ENCODE measurements at places on chromosomes 2 and 18.

GRCh38 chr18:63236921-63237846, 82.4 kb downstream of the BCL2 start:
- DNase-seq, result no peak

DNA sequence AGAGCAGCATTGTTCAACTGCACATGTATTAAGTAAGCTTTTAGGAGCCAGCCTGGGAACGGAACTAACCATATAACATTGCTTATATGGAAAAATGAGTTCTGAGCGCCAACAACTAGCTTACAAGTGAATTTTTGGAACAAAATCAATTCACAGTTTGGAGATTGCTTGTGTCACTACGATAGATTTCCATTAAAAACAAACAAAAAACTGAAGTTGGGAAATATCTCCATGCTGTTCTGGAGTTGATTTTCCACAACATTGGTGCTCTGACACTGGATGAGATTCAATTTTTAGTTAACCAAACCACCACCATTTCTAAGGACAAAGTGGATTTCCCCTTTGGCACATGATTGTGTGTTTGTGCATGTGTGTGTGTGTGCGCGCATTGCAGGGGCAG, 56.9 kb upstream of the ZNF397 start:
- no peak for DNase-seq

GRCh38 chr2:43221124-43221762, 5.2 kb downstream of the ZFP36L2 start:
- DNase-seq, result no peak

DNA sequence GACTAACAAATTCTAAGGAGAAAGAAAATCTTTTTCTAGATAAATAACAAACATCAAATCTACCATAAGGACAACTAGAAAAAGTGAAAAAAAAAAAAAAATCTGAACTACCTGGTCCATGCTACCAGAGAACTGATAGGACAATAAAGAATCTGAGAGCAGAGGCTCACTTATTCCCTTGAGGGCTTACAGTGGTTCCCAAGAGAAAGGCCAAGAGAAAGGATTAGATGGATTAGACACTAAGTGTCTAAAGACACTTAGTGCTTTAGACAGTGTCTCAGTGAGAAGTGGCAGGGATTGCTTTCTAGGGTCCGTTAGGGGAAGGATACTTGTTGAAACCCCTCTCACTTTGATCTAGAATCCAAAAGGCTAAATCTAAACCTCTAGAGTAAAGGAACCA, 78.2 kb downstream of the COA5 start:
- no peak for DNase-seq

DNA sequence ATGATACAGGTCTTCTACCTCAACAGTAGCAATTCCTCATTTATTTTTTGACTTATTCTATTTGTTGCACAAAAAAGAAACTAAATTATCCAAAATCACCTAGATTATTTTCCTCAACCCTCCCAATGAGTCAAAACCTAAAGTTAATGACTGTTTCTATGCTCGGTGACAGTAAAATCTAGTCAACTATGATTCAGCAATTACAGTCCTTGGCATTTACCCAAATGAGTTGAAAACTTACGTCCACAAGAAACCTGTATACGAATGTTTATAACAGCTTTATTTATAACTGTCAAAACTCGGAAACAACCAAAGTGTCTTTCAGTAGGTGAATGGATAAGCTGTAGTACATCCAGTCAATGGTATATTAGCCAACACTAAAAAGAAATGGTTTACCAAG, 439.3 kb downstream of the CBLN2 start:
- DNase-seq, result no peak

DNA sequence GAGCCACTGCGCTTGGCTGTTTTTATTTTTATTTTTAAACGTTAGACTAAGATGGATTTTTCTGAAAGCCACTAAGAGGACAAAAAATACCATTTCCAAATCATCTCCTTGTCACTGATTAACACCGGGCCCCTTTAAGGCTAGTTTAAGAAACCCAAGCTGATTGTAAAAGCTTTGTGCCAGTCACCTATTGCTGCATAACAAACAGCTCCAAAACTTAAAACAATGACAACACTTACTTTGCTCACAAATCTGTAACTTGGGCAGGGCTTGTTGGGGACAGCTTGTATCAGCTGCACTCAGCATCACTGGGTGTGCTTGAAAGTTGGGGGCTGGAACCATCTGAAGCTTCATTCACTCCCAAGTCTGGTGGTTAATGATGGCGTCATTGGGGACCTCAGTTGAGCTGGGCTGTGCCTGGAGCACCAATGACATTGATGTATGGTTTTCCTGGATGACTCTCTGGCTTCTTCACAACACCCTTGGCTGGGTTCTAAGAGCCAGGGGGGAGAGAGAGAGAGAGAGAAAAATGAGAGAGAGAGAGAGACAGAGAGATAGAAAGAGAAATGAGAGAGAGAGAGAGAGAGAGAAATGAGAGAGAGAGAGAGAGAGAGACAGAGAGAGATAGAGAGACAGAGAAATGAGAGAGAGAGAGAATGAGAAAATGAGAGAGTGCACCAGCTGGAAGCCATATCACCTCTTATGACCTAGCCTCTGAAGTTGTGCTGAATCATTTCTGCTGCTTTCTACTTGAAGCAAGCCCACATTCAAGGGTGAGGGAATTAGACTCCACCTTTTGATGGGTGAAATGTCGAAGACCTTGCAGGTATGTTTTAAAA, 26.0 kb upstream of the ATG16L1 start:
- DNase-seq, result no peak

- DNase-seq, result no peak
These were observed 12.7 kb downstream of the SALL3 start for GRCh38 chr18:78992041-78993011.

DNA sequence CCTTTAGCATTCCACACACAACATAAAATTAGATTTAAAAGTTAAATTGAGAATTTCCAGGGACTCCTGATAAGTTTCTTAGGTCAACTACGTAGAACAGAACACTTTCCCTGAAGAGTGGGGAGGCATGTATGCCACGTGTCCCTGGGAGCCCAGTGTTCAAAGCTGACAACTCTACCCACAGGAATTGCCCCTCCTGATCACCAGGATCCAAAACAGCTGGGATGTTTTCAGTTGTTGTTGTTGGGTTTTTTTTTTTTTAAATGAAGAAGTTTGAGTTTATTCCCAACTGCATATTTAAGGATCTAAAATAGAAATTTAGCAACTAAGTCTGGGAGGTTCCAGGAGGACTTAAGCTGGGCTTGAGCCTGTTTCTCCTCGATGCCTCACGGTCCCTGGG, 100.5 kb downstream of the TPGS2 start:
- no peak for DNase-seq

GRCh38 chr2:81549646-81550045, 1245.1 kb upstream of the LRRTM1 start:
- no peak for DNase-seq

DNA sequence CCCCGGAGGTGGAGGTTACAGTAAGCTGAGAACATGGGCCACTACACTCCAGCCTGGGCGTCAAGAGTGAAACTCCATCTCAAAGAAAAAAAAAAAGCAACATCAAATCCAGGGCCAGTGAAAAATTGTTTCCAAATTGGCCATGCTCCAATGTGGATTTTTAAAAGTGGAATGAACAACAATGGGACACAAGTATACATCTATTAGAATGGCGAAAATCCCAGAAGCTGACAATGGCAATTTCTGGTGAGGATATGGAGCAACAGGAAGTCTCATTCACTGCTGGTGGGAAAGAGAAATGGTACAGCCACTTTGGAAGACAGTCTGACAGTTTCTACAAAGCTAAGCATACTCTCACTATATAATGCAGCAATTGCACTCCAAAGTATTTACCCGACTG, 161.4 kb downstream of the UXS1 start:
- no peak for DNase-seq
